Prostate gland (tissue), 2 donors: ENCODE measurements at places on chromosomes 5 and 9.
A peak's percentile ranks its signal among the peaks of the same experiment; 100 is the strongest.

GRCh38 chr9:28834156-28834555 is 1260.9 kb upstream of the C9orf72 start:
- DNase-seq, result no peak

- peak; percentile 20 for DNase-seq
Measured at GRCh38 chr9:94002316-94003140, 47.4 kb upstream of the BARX1 start.

DNA sequence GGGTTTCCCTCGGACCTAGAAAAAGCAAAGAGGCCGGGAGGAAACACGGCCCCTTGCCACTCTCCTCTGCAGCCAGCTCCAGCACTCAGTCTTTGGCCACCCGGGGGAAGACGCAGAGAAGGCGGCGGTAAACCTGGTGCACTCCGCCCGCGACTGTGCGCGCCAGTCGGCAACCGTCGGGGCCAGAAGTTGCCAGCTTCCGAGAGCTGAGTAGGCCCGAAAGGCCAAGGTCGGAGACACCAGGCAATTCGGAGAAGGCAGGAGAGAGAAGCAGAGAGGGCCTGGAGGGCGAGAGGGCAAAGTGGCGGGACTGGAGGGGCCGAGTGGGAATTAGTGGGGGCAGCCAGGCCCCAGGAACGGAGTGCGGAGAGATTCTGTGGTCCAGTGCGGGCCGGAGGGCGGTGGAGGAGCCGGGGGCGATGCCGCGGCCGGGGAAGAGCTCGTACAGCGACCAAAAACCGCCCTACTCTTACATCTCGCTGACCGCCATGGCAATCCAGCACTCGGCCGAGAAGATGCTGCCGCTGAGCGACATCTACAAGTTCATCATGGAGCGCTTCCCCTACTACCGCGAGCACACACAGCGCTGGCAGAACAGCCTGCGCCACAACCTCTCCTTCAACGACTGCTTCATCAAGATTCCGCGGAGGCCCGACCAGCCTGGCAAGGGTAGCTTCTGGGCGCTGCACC is at the start of gene FOXB2:
Gene FOXB2 (plus strand): TSS at position 420 of the 690 bp plus-strand sequence. CDS start 0 bp downstream, at position 420.
- no peak for DNase-seq

DNA sequence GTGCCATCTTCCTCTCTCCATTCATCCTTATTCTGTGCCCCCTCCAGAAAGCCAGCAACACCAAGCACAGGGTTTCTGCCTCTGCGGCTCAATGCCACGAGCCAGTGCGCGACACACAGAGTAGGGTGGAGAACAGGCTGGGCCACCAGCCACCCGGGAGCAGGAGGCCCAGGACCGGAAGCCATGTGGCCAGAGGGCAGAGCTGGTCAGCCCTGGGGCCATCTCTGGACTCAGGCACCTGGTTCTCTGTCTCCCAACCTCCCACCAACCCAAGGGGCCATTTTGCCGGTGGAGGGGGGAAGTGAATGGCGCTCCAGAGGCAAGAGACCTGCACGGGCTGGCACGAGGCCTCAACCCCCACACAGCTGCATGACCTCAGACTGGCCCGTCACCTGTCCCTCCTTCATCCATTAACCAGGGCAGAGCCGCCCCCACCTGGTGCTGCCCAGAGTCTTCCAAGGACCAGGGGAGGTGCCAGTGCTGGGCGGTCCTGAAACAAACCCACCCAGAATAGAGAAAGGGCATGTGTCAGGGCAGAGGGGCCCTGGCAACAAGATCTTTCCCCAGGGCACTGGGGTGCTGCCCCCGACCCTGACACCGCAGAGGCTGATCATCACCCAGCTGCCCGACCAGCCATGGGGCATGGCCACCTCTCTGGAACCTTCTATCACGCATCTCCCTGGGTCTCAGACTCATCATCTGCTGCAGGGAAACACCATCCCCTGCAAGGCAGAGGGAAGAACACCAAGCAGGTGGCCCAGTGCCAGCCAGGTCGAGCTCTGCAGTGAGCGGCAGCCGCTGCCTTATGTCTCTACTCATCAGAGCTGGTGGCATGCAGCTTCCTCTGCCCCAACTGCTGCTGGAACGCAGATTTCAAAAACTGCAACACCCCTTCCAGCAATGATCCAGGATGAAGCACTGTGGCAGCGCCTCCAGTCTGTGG is 11.9 kb downstream of the VAV2 start:
- no peak for DNase-seq

DNA sequence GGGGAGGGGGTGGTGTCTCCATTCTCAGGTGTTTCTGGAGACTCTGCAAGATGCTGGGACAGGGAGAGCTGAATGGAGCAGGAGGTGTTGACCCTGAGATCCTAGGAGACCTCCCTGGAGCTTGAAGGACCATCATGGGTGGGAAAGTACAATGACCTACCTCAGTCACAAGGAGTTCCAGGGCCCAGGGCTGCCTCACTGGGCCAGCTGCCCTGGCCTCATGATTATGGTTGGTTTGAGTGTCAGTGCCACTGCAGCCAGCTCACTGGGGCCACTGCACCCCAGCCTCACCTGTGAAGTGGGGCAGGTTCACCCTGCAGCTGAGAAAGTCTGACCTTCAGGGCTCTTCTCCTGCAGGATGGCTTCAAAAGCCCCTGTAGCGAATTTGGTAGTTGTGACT is 372.5 kb downstream of the IRX2 start:
- DNase-seq, result no peak
